AG10803 (cell line): ENCODE measurements at places on chromosomes 7 and 10.

- DNase-seq: no peak
Observed at GRCh38 chr10:131490991-131491594, 179.6 kb upstream of the TCERG1L start.

DNA sequence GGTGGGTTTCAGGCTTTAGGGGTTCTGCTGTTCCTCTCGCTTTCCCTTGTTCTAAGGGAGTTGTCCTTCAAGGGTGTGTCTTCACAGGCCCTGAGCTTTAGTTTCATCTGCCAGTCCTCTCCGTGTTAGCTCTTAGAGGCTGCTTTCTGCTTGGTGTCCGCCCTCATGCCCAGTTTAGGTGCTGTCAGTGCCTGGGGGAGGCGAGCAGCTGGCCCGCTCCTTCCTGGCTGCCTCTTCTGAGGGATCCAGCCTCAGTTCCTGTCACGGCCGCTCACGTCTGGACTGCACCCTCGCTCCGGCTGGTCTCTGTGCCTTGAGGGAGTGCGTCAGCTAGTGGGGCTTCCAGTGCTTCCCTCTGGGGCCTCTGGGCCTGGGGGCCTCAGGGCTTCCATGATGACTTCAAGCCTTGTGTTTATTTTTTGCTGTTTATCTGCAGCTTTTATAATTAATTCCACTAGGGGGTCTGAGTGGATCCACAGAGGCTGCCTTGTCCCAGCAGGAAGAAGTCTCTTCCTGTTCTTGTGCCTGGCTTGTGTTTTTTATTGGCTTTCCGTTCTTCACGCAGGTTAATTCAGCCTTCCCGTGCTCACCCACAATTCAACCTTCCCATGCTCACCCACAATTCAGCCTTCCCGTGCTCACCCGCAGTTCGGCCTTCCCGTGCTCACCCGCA lies 33.0 kb downstream of the WDR37 start:
- no peak for DNase-seq

GRCh38 chr10:104501864-104502579 lies 139.1 kb upstream of the SORCS3 start:
- no peak for DNase-seq

DNA sequence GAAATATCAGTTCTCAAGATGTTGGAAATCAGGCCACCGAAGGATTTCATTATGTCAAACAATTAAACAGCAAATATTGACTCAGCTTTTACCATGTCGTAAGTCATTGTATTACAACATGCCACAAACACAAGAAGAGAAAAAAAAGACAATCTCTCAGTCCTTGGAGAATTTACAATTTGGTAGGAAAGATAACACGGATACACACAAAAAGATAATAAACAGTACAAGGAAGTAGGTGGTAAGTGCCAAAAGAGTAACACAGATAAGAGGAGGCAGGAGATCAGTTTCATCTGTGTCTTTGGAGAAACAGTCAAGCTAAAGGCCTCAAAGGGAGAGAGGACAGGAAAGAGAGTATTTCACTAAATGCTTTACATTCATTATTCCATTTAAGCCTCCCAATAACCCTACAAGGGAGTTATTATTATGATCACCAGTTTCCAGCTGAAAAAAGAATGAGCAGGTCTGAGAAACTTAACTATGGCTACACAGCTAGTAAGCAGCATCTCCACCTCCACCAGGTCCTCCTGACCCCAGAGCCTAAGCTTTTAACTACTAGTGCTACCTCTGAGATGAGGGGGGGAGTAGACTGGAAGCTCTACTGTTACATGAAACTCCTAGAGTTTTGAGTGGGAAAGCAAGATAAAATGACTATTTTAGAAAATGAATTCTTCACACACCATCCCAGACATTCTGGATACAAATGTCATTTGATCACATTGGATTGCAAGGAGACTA lies 13.9 kb upstream of the DNAJC1 start:
- DNase-seq: no peak

DNA sequence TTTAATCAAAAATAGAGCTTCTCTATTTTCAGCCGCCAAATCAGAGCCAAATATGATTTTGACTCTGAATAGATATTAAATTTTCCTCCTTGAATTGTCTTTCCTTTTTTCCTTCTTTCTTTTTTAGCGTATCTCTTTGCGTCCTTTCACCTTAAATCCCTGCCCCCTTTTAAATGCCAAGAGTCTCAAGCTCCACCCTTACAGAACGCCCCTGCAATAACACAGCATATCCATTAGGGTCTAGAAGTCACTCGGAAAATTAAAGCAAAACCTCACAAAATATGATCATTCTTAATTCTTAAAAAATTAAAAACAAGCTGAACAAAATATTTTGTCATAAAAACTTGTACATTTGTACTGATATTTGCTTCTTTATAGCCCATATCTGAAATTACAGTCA lies 51.3 kb upstream of the GRM8 start:
- no peak for DNase-seq

DNA sequence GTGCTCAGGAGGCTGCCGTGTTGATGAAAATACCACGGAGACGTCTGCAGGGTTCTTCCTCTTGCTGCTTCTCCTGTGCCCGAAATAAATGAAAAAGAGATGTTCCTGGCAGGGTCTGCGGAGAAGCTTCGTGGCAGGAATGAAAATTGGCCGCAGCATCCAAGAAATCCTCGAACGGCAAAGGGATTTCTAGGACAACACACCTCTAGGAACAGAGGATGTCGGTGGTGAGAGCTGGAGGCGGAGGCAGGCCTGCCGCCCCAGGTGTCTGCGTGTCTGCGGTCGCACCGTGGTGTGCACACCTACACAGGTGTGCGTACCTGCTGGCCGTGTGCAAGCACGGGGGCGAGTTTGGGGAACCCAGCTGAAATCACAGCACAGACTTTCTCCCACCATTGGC lies 43.4 kb downstream of the TMEM130 start:
- no peak for DNase-seq

- no peak for DNase-seq
Observed at GRCh38 chr7:30329716-30330115, 45.3 kb downstream of the ZNRF2 start.

- no peak for DNase-seq
Observed at GRCh38 chr10:125201108-125201524, 40.8 kb upstream of the CTBP2 start.

DNA sequence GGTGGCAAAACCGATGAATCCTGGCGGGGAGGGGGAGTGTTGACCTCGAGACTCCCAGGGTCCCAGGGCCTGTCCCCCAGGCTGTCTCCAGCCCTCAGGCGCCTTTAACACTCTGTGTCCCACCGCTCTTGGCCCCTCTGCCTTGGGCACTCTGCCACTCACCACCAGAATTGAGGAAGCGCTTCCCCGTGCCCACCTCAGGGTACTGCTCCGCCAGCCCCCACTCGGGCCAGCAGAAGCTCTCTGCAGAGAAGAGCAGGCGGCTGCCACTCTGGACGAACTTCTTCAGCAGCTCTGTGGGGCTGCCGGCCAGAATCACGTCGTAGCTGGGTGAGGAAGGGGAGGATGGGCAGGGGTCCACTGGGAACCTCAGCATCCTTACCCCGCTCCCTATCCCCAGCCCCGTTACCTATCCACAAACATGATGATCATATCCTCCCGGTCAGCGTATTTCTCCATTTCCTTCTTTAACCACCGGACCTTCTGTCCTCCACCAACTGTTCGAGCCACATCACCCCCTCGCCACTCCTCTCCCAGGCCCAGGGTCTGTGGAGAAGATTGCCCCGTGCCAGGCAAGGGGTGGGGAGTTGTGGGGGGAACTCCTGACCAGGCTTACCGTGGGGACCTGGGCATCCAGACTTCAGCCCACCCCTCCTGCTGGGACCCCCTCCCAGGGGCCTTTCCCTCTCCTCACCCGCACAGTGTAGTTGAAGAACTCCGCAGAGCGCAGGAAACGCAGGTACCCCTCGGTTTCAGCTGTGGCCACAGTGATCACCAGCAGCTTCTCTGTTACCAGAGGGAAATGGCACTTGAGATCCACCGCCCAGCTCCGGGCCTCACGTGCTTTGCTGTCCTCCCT lies 1.2 kb downstream of the PLOD3 start:
- peak; percentile 27 for DNase-seq

- DNase-seq: no peak
Observed at GRCh38 chr7:1693419-1693990, 23.4 kb downstream of the ELFN1 start.

DNA sequence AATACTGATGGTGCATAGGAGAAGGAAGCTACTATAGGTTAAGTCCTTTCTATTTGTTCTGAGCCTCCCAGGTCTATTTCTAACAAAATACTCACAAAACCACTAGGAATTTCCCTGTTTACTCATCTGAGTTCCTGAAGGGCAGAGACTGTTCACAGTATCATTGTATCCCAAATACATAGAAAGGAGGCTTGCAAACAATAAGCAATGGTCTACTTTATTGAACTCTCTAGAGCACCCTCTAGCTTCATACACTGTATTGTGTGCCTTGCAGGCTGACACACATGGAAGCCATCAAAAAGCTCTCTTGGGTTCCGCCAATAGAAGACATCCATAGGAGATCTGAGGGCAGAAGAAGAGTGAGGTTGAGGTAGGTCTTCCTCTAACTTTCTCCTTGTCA lies 826.1 kb downstream of the GRM8 start:
- no peak for DNase-seq

GRCh38 chr7:68900096-68900495 lies 698.2 kb upstream of the AUTS2 start:
- DNase-seq: no peak

DNA sequence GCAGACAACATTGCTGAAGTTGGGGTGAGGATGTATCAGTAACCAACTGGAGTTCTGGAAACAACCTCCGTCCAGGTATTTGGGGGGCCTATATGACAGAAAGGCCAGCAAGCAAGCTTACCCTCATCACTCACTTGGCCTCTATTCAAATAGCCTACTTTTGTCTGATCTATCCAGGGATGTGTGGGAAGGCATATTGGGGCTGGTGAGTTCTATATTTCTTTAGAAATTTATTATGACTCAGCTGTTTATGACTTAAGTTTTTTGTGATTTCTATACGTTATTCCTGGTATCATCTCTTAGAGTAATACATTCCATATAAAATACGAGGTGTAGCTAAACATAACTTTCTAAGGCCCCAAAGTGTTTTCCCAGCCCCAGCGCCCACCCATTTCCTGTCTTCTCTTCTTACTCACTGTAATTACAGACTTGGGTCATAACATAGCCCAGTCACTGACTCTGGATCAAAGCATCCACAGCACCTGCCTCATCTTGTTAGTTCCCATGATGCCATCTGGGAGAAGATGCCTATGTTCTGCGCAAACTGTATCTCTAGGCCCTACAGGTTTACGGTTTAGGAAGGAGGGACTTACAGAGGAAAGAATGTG lies 18.1 kb downstream of the GARS1 start:
- peak; percentile 12 for DNase-seq

DNA sequence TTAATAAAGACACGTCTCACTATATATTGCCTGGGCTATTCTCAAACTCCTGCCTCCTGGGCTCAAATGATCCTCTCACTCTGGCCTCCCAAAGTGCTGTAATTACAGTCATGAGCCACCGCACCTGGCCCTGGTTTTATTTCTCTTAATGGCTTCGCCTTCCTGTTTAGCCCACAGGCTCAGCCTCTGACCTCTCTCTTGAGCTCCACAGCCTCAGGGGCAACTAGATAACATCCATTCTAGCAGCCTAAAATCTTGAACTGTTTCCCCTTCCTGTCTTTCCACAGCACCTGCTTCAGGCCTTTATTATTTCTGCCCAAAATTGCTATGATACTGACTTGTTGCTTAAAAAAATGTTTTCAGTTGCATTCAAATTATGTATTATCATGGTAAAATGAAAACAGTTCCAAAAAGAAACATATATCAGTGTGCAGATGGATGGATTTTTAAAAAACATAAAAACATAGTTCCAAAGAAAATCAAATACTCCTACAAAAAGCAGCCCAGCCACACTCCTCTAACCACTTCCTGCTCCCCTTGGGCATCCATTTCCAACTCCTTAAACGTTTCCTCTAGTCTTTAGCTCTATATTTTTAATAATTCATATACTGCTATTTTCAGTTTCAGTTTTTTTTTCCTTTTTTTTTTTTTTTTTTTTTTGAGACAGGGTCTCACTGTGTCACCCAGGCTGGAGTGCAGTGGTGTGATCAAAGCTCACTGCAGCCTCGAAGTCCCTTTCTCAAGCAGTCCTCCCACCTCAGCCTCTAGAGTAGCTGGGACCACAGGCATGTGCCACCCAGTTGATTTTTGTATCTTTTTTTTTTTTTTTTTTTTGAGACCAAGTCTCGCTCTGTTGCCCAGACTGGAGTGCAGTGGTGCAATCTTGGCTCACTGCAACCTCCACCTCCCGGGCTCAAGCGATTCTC lies 5.1 kb upstream of the BAZ1B start:
- DNase-seq: no peak

DNA sequence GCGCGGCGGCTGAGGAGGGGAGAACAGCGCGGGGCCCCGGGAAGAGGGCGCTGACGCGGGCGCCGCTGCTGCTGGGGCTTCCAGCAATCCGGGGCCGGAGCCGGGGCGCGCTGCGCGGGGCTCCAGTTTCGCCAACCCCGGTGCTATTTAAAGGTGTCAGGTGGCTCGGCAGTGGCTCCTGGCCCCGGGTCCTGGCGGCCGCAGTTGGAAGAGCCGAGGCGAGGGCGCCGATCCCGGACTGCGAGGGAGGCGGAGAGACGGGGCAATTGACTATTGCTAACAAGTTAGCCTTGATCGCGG lies 347 bp downstream of the LBX1 start:
- no peak for DNase-seq

GRCh38 chr7:155338632-155339320 lies 41.1 kb downstream of the INSIG1 start:
- DNase-seq: no peak

DNA sequence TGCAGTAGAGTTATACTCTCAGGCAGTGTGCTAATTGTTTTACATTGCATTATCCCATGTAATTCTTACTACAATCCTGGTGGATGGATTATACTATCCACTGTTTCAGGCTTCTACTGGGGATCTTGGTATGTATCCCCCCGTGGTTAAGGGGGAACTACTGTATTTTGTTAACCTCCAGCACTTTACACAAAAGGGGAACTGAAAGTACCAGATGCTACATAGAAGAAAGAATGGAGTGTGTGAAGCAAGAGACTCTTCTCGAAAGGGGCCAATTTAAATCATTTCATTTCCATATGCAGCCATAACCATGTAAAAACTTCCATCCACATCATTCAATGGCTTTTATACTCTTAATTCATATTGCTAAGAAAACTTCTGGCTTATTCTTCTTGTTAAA lies 69.4 kb downstream of the C1GALT1 start:
- DNase-seq: no peak

DNA sequence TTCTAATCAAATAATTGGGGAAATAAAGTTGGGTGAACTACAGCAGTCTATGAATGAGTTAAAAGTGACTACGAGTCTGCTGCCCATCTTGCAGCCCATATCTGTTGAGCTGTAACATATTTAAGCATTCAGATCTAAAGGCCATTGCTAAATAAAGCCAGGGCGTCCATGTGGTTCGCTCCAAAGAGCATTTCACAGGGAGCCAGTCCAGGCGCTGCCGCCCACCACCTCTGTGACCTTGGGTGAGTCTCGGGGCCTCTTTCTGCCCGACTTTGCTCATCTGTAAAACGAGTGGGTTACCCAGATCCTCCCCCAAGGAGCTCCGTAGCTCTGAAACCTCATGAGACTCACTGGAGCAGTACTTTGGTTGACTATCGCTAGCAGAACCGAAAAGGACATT lies 223.1 kb downstream of the CUX1 start:
- no peak for DNase-seq

GRCh38 chr10:46291817-46292572 lies 5.2 kb downstream of the ANTXRL start:
- no peak for DNase-seq

GRCh38 chr7:2012044-2012900 lies 220.5 kb downstream of the MAD1L1 start:
- DNase-seq: no peak
